ENCODE measurements at places on chromosomes 7 and 10. TPM values are rescaled to one million over a fixed set of nuclear protein-coding genes. Genes with fewer than 3 reads are reported as not detected.

DNA sequence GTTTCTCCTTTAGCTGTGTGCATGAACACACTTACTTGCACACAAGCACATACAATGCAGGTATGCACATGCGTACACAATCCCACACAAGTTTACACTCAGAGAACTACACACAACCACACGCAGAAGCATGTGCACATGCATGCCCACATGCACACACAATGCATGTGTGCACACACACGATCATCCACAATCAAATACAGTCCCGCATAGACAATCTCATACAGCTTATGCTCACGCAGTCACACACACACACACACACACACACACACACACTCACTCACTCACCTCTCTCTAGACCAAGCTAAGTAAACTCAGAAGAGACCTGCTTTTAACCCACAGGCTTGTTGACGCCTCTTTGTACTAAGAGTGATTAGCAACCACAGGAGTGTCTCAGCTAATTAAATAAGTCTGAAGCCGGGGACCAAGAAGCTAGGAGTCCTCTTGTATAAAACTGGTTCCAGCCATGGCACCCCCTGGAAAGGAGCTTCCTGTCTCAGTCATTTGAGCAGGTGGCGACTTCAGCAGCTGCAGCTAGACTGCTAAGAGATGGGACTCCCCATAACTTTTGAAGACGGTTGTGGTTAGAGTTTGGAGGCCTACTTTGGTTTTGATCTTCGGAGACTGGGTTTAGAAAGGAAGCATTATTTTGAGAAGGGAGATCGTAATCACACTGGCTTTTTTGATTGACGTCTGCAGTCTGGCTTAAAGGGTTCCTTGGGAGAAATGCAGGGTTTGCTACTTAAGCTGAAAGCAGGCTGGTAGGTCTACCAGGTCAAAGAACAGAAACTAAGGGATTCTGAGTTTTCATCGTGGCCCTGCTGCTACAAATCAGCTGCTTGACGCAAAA is 82.3 kb upstream of the ADRB1 start:
- no peak overlapping the region for H3K4me3 ChIP-seq
- DNase-seq = no peak
- no peaks in the 10 kb centered on the region for H3K36me3 ChIP-seq

DNA sequence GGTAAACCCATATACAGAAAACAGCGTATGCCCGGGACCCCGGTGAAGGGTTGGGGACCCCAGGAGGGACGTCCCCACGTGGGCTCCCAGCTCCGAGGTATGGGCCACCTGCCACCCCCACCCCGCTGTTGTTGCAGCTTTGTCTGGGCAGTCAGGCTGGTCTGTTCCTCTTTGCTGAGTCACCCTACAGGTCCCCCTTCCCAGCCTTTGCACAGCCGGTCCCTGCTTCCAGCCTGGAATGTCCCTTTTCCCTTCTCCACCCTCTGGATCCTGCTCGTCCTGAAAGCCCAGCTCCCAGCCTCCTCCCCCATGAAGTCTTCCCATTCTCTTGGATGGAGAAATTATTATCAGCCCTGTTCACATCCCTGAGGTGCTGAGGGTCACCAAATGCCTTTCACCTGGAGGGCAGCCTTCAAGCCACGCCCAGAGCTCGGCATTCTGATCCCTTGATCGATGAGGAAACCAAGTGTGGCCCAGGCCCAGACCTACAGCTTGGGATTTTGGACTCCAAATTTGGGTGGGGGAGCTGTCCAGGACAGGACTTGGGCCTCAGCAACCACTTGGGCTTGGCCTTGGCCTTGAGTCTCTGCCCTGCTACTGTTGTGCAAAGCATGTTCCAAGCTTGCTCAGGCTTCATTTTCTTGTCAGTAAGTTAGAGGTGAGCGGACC is 2.6 kb downstream of the CLDN4 start:
- H3K4me3 ChIP-seq = no peak overlapping the region
- H3K36me3 ChIP-seq = no peaks in the 10 kb centered on the region
- H3K27me3 ChIP-seq = no peaks in the 10 kb centered on the region
- DNase-seq = no peak
- no peak overlapping the region for H3K27ac ChIP-seq
- peaks cover 8% of the 10 kb centered on the region for H3K4me1 ChIP-seq

DNA sequence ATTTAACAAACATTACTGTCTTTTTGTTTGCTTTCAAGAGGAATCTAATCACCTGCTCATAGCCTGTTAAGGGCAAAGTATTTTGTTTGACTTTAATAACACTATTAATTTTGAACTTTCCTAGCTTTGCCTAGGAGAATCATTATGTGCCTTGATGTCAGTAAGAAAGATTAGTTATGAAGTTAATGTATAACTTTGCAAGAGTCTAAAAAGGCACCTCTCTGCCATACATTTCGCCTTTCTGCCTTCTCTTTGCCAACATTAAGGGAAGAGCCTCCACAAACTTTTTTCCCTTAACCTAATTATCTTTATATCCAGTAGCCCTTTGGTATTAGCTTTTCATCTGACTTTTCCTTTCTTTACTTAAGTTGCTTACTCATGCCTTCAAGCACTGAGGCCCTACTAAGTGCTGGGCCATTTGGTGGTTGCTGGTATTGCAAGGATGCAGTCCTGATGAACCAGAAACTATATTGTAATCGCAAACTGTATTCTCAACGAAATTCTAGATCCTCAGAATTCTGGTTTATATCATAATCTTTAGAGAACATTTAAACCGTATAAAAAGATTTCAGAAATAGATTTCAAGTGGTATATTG is 108.5 kb downstream of the SND1 start:
- H3K4me1 ChIP-seq = no peaks in the 10 kb centered on the region
- H3K4me3 ChIP-seq = no peak overlapping the region
- DNase-seq = no peak
- no peaks in the 10 kb centered on the region for H3K27me3 ChIP-seq

RTKN2 gene
- 0.52 TPM for polyA plus RNA-seq

GRCh38 chr10:49747303-49747646 is 14.8 kb downstream of the OGDHL start:
- H3K27me3 ChIP-seq = no peaks in the 10 kb centered on the region
- H3K36me3 ChIP-seq = no peaks in the 10 kb centered on the region
- H3K4me3 ChIP-seq = no peak overlapping the region
- no peak overlapping the region for H3K27ac ChIP-seq
- DNase-seq = no peak
- H3K4me1 ChIP-seq = no peaks in the 10 kb centered on the region

- no peak overlapping the region for H3K27ac ChIP-seq
- no peaks in the 10 kb centered on the region for H3K27me3 ChIP-seq
- H3K36me3 ChIP-seq = no peaks in the 10 kb centered on the region
- no peak for DNase-seq
- no peaks in the 10 kb centered on the region for H3K4me1 ChIP-seq
- H3K4me3 ChIP-seq = no peak overlapping the region
Measured at GRCh38 chr7:88586219-88586618, 173.3 kb upstream of the ZNF804B start.

DNA sequence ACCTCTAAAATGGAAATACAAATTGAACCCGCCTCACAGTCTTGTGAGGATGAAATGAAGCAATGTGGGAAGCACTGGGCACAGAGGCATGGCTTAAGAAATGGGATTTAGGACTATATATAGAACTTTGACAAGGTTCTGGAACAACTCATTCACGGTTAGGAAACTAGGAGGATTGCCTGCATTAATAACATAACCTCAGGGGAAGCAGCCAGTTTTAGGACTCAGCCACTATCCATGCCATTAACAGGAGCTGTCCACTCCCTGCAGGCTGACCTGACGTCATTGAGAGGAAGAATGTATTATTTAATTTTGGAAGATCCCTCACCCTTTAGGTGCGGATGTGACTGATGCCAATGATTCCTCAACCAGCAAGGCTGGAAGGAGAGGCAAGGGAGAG is 34.8 kb downstream of the ITGB8 start:
- H3K4me3 ChIP-seq = no peak overlapping the region
- no peaks in the 10 kb centered on the region for H3K36me3 ChIP-seq
- no peak overlapping the region for H3K27ac ChIP-seq
- peaks cover 2% of the 10 kb centered on the region for H3K4me1 ChIP-seq

DNA sequence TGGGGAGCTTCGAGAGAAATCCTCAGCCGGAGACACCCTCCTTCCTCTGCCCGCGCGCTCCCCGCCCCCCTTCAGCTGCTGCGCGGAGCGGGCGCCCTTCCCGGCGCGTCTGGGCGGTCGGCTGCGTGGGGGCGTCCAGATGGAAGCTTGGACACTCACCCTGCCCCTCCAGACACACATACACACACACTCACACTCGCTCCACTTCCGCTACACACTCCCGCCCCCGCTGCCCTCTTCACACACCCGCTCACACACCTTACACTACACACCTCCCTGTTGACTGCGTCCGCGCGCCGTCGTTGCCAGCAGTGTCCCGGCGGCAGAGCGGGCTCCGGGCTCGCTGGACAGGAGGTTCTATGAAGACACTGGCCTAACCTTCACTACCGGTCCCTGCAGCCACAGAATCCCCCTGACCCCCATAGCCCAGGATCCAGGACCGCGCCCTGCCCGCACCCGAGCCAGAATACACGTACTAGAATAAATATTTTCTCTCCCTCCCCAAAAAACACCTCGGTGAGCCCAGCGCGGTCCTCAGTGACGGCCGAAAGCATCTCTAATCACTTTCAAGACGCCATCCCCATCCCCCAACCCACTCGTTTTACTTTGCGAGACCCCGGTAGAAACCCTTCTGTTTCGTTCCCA is 1.1 kb upstream of the EGR2 start:
- peak; percentile 74 for DNase-seq
- H3K27ac ChIP-seq = peak overlapping the region; percentile 84
- H3K4me1 ChIP-seq = peaks cover 18% of the 10 kb centered on the region
- no peaks in the 10 kb centered on the region for H3K27me3 ChIP-seq

- no peak overlapping the region for H3K27ac ChIP-seq
- DNase-seq = no peak
- no peaks in the 10 kb centered on the region for H3K36me3 ChIP-seq
- no peak overlapping the region for H3K4me3 ChIP-seq
- H3K27me3 ChIP-seq = no peaks in the 10 kb centered on the region
Measured at GRCh38 chr7:55101359-55101758, 82.5 kb downstream of the EGFR start.

GRCh38 chr10:13074563-13075451 is 25.2 kb upstream of the OPTN start:
- no peaks in the 10 kb centered on the region for H3K4me1 ChIP-seq
- no peaks in the 10 kb centered on the region for H3K36me3 ChIP-seq
- H3K27ac ChIP-seq = no peak overlapping the region
- H3K4me3 ChIP-seq = no peak overlapping the region
- DNase-seq = peak; percentile 63
- H3K27me3 ChIP-seq = no peaks in the 10 kb centered on the region

PON1 gene
- polyA plus RNA-seq = 0.30 TPM

DNA sequence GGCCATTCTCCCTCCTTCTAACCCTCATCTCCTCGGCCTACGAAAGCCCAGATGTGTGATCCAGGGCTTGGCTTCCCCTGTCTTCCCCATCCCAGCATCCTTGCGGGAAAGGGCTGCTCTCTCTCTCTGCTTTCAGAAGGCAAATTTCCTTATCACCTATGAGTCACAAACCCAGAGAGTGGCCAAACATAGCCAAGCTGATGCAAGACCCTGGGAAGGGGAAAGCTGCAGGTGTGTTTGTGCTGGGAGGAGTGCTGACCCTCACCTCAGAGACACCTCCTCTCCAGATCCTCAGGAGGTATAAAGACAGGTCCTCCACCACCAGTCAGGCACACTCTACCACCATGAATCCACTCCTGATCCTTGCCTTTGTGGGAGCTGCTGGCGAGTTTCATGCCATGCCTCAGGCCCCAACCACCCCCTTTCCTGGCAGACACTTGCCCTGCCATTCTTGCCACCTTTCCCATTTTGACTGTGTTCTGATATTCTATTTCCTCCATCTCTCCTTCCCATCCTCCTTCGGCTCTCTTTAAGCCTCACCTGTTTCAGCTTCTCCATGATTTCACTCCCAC is 10.6 kb upstream of the PRSS2 start:
- no peaks in the 10 kb centered on the region for H3K4me1 ChIP-seq
- no peaks in the 10 kb centered on the region for H3K36me3 ChIP-seq
- no peak overlapping the region for H3K4me3 ChIP-seq
- no peaks in the 10 kb centered on the region for H3K27me3 ChIP-seq
- no peak for DNase-seq

- no peaks in the 10 kb centered on the region for H3K4me1 ChIP-seq
- no peak overlapping the region for H3K4me3 ChIP-seq
- no peak overlapping the region for H3K27ac ChIP-seq
- DNase-seq = no peak
- H3K36me3 ChIP-seq = no peaks in the 10 kb centered on the region
Measured at GRCh38 chr7:54709283-54709682, 49.7 kb downstream of the SEC61G start.

DNA sequence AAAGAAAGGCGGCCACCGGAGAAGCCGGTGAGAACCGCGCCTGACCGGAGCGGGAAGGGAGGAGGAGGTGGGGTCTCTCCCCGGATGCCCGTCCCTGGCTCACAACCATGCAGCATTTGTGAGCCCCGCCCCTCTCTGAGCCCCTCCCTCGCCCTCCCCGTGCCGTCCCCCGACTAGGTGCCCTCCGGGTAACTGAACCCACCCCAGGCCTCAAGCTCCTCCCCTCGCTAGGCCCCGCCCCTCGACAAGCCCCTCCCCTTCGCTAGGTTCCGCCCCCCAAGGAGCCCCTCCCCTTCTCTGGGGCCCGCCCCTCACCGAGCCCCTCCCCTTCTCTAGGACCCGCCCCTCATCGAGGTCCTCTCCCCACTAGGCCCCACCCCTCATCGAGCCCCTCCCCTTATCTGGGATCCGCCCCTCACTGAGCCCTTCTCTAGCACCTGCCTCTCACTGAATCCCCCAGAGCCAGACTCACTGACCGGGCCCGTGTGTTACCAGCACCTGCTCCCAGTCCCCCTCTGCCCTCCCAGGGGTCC is 42.2 kb upstream of the HSPB1 start:
- H3K4me3 ChIP-seq = no peak overlapping the region
- H3K4me1 ChIP-seq = no peaks in the 10 kb centered on the region
- peak; percentile 42 for DNase-seq

LLCFC1 gene
- polyA plus RNA-seq = not detected

DNA sequence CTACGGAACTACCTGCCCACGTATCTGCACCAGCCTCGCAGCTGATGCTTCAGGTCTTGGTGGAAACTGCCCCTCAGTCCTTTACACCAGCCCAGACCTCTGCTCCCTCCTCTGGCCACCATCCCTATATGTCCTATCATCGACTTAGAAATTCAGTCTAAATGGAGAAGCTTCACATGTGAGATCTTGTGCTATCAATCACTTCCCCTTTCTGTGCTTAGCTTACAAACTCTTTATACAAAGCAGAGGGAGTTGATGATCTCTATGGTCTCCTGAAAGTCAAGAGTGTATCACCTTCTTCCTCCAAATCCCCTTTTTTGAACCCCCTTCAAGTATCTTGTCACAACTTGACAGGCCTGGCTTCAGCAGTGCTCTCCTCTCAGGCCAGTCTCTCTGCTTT is 30.7 kb downstream of the ZNF777 start:
- no peak overlapping the region for H3K27ac ChIP-seq
- no peak for DNase-seq
- no peaks in the 10 kb centered on the region for H3K4me1 ChIP-seq
- H3K36me3 ChIP-seq = no peaks in the 10 kb centered on the region
- no peak overlapping the region for H3K4me3 ChIP-seq
- H3K27me3 ChIP-seq = no peaks in the 10 kb centered on the region

DNA sequence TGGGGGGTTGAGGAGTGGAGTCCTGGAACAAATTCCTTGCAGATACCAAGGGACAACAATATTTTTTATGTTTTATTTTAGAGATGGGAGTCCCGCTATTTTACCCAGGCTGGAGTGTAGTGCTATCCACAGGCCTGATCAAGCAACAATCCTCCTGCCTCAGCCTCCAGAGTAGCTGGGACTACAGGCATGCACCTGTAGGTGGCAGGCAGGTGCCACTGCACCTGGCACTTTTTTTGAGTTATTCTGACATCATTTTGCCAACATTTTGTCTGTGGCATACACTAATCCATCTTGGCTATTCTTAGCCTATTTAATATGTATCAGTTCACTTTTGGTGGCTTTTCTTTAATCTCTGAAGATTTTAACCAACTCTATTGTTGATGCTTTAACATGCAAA is 317.8 kb upstream of the MTPN start:
- H3K27me3 ChIP-seq = no peaks in the 10 kb centered on the region
- DNase-seq = no peak
- H3K27ac ChIP-seq = no peak overlapping the region
- H3K4me3 ChIP-seq = no peak overlapping the region
